ENCODE measurements at places on chromosomes 7 and 10. TPM values are rescaled to one million over a fixed set of nuclear protein-coding genes. Genes with fewer than 3 reads are reported as not detected.

DNA sequence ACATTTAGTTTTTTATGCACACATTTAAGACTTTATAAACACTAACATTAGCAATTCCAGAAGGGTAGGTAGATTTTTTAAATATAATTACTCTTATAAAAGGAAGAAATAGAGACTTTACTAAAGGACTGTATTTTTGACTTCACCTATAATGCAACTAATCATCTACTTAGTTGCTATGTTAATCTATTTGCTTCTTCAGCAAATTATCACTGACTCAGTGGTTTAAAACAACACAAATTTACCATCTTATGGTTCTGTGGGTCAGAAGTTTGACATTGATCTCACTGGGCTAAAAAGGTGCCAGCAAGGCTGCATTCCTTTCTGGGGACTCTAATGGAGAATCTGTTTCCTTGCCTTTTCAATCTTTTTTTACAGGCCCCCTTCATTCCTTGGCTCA lies 7.6 kb downstream of the MTERF1 start:
- no peak for DNase-seq

ZPBP gene
- not detected for total RNA-seq

DNA sequence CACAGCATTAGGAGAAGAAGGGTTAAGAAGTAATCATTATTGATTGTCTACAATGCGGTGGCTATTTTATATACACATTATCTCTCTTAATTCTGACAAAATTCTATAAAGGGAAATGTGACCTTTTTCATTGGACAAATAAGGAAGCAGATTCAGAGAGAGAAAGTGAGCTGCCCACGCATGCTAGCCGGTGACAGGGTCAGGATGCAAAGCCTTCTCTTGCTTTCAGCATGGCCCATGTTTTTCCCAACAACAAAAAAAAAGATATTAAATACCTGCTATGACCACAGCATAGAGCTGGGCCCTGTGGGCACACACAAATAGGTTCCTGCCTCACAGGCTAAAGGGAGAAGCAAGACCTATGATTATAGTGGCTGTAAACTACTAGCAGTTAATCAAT lies 66.8 kb downstream of the PPP1R3C start:
- no peak for DNase-seq

- DNase-seq, result no peak
Observed at GRCh38 chr7:78038465-78039080, 240.0 kb downstream of the PHTF2 start.

OPN1SW gene
- not detected for total RNA-seq

MBLAC1 gene
- total RNA-seq, result 2.7 TPM

- no peak for DNase-seq
Observed at GRCh38 chr7:149145031-149145845, 2.0 kb upstream of the ZNF398 start.

IL6 gene
- total RNA-seq, result 0.34 TPM

GRCh38 chr7:471191-471865 lies 48.3 kb downstream of the PDGFA start:
- no peak for DNase-seq

DNA sequence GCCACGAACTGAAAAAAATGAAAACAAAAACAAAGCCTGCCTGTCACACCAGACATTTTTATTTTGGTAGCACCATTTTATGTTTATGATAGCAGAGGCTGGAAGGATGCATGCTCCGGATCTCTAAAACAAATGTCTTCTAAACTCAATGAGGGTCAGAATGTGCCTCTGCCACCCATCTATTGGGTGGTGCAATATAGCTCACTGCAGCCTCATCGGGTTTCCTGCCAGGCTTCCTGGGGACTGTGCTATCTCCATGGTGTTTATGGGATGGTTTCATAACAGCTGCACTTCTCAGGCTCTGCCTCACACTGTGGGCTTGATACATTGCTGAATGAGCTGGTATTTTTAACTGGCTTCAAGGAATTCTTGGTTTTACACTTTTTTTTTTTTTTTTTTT lies 94.4 kb downstream of the ITIH5 start:
- DNase-seq, result no peak

GRCh38 chr7:15228831-15229230 lies 326.3 kb upstream of the DGKB start:
- DNase-seq, result no peak

All from left colon (tissue), 2 donors.